ENCODE measurements at places on chromosomes 4 and X. TPM values are rescaled to one million over a fixed set of nuclear protein-coding genes. Genes with fewer than 3 reads are reported as not detected.

- no peaks in the 10 kb centered on the region for H3K36me3 ChIP-seq
- no peak for DNase-seq
- H3K27me3 ChIP-seq, result no peaks in the 10 kb centered on the region
- H3K27ac ChIP-seq, result no peak overlapping the region
- no peak overlapping the region for H3K4me3 ChIP-seq
- H3K4me1 ChIP-seq, result no peaks in the 10 kb centered on the region
Observed at GRCh38 chrX:143500751-143501150, 16.5 kb downstream of the SPANXN3 start.

GRCh38 chr4:23814996-23815660, 74.7 kb downstream of the PPARGC1A start:
- peaks cover 2% of the 10 kb centered on the region for H3K36me3 ChIP-seq
- H3K4me3 ChIP-seq, result no peak overlapping the region
- H3K27ac ChIP-seq, result no peak overlapping the region
- no peaks in the 10 kb centered on the region for H3K27me3 ChIP-seq

DNA sequence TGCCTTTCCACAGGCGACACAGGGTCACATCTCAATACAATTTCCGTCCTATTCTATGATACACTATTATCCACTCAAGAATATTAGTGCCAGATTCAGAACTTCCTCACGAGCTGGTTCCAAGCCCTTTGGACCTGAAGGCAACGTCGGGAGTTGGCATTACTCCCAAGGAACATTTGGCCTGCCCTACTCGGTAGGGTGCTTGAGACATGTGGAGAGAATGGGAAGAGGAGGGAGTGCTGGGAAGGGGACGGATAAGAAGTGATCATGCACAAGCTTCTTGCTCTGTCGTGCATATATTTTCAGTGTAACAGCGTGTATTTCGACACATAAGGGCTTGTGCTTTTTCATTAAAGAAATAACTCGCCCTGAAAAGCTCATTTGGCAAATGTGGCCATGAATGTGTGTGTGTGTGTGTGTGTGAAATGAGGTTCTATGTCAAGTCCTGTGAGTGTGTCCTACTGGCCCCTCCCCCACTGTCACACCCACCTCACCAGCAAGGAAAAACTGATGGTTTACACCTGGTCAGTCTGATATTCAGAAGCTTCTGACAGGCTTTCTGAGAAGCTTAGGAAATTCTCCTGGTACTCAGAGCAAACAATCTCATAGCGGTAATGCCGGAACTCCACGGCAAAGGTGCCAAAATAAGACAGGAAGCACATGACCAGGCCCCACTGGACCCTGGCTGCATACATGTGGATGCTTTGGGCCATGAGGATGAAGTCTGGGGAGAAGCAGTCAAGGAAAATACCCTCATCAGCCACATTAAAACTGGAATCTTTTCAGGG, 54.8 kb downstream of the ENOPH1 start:
- no peaks in the 10 kb centered on the region for H3K36me3 ChIP-seq
- no peak overlapping the region for H3K27ac ChIP-seq
- DNase-seq, result no peak

DNA sequence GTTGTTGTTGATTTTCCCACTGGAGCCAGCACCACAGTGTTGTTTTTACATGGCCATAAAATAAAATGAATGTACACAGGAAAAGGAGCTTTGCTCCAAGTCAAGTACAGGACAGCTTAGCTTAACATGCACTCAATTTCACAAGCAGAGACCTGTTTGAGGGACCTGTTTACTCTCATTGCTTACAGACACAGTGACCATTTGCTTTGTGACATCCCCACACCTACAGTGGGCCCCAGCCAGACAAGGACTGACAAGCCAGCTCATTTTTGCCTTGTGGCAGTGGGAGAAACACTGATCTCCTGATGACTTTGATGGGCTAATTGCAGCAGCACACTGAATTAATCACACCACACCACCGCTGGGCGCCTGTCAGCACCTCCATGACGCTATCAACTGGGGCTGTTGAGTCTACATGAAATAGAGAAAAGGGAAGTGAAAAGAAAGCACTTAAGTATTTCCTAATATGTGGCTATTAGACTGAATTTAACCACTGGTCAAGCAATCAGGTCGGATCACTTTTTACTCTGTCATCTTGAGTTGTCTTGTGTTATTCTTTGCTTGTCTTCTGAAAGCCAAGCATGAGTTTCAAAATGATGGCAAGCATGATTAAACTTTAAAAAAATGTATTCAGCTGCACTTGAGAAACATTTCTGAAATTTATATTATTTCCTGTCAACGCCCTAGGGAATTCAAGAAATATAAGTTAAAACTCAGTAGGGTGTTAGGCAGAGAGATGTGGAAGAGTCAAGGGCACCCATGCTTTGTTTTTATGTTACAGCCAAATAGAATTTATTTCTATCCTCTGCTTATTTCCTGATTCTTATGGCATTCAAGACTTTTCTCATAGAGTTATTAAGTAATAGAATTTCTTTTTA, 557.7 kb downstream of the RAB28 start:
- no peak overlapping the region for H3K4me3 ChIP-seq
- H3K4me1 ChIP-seq, result no peaks in the 10 kb centered on the region
- H3K27ac ChIP-seq, result no peak overlapping the region
- H3K27me3 ChIP-seq, result no peaks in the 10 kb centered on the region
- no peaks in the 10 kb centered on the region for H3K36me3 ChIP-seq

UCHL1 gene
- 24.8 TPM for total RNA-seq

GRCh38 chr4:70938086-70938485, 35.9 kb downstream of the MOB1B start:
- DNase-seq, result no peak
- no peaks in the 10 kb centered on the region for H3K4me1 ChIP-seq
- H3K27me3 ChIP-seq, result no peaks in the 10 kb centered on the region
- H3K27ac ChIP-seq, result no peak overlapping the region
- no peak overlapping the region for H3K4me3 ChIP-seq

DNA sequence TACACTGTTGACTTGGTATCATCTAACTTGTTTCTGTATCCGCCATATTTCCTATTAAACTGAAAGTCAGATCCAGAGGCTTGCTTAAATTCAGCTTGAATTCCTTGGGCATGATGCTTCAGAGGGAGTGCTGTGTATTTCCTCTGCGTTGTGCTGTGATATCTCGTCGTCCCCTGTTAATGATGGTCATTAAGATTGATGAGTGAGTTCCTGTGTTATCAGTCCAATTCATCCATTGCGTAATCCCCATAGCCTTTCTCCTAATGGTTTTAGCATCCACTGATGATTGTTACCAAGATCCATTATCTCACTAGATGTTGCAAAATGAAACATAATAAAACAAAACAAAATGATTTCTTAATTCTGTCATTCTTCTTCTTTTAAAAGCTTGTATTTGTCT, 31.3 kb upstream of the CHM start:
- H3K36me3 ChIP-seq, result no peaks in the 10 kb centered on the region
- H3K27me3 ChIP-seq, result no peaks in the 10 kb centered on the region
- H3K27ac ChIP-seq, result no peak overlapping the region
- no peaks in the 10 kb centered on the region for H3K4me1 ChIP-seq
- DNase-seq, result no peak

- peaks cover 91% of the 10 kb centered on the region for H3K4me1 ChIP-seq
- H3K27ac ChIP-seq, result no peak overlapping the region
- no peak for DNase-seq
Observed at GRCh38 chr4:153534792-153535629, 68.9 kb downstream of the TMEM131L start.

GRCh38 chrX:107716118-107716684, 59.4 kb downstream of the TSC22D3 start:
- no peak for DNase-seq
- H3K27me3 ChIP-seq, result no peaks in the 10 kb centered on the region
- peak overlapping the region; percentile 84 for H3K4me3 ChIP-seq
- peaks cover 6% of the 10 kb centered on the region for H3K36me3 ChIP-seq
- H3K27ac ChIP-seq, result peak overlapping the region; percentile 96

HUWE1 gene
- 173 TPM for total RNA-seq

TCEAL7 gene
- 1.7 TPM for total RNA-seq

GRCh38 chrX:38304010-38304409, 23.3 kb downstream of the RPGR start:
- no peak overlapping the region for H3K4me3 ChIP-seq
- no peak for DNase-seq
- no peaks in the 10 kb centered on the region for H3K4me1 ChIP-seq
- H3K36me3 ChIP-seq, result peaks cover 5% of the 10 kb centered on the region

DNA sequence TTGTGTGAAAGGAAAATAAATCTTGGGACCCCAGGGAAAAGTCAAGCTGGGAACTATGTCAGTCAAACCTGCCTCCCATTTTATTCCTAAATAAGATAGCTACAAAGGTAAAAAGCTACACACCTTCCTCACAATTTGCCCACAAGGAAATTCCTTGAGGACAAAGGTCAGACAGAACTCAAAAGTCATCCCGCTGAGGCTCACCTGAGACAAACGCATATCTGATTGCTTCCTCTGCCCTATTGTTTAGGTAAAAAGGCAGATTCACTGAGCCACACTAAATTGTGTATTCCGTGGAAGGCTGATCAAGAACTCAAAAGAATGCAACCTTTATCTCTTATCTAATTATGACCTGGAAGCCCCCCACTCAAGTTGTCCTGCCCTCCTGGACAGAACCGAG, 58.7 kb upstream of the MAML3 start:
- no peak overlapping the region for H3K4me3 ChIP-seq
- H3K4me1 ChIP-seq, result no peaks in the 10 kb centered on the region
- no peak for DNase-seq
- no peak overlapping the region for H3K27ac ChIP-seq
- H3K27me3 ChIP-seq, result no peaks in the 10 kb centered on the region

DNA sequence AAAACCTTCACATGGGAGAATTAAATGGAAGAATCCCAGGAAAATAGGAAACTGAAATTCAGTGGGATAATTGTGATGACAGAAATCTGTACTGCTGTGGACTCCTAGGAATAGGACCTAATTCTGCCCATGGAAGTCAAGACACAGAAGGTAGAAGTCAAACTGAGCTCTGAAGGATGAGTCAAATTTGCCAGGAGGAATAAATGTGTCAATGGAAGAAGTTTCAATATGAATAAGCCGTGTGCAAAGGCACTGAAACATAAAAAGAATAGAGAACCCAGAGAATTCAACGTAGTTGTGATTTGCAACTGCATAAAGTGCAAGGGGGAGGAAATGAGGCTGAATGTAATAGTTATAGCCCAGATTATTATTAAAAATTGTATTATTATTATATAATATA, 11.6 kb downstream of the ENAM start:
- DNase-seq, result no peak
- no peak overlapping the region for H3K27ac ChIP-seq
- H3K36me3 ChIP-seq, result no peaks in the 10 kb centered on the region
- H3K4me1 ChIP-seq, result peaks cover 21% of the 10 kb centered on the region
- no peaks in the 10 kb centered on the region for H3K27me3 ChIP-seq
- no peak overlapping the region for H3K4me3 ChIP-seq

GRCh38 chr4:113325876-113326615, 276.6 kb downstream of the ANK2 start:
- H3K36me3 ChIP-seq, result no peaks in the 10 kb centered on the region
- H3K4me1 ChIP-seq, result peaks cover 6% of the 10 kb centered on the region
- no peak for DNase-seq
- no peaks in the 10 kb centered on the region for H3K27me3 ChIP-seq
- H3K4me3 ChIP-seq, result no peak overlapping the region
